AG09319 (cell line): ENCODE measurements at places on chromosomes 6 and 20.

DNA sequence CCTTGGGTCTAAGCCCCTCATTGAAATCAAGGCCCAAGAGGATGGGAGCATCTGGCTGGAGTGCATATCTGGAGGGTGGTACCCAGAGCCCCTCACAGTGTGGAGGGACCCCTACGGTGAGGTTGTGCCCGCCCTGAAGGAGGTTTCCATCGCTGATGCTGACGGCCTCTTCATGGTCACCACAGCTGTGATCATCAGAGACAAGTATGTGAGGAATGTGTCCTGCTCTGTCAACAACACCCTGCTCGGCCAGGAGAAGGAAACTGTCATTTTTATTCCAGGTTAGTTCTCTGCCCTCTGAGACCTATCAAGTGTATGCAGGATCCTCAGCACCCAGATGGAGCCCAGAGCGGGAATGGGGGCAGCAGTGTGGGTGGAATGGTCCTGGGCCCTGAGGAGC is 5.1 kb downstream of the BTN2A2 start:
- no peak for DNase-seq

DNA sequence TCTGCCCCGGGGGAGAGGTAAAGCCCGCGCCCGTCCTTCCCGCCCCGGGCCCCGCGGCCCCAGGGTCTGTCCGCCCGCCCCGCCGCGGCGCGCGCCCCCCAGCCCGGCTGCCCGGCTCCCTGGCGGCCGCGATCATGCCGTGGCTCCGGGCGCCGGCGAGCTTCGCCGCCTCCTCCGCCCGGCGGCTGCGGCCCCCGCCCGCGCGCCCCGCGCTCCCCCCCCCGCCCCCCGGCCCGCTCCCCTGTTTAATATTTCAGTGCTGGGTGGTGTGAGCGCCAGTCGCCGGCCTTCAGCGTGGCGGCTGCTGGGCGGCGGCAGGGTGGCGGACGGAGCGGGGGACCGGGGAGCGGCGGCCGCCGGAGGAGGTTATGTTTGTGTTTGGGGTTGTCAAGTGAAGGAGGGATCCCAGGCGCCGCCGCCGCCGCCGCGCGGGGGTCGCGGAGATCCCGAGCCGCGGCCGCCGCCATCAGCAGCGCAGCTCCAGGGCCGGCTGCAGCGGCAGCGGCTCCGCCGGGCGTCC is at the start of gene HIVEP1:
HIVEP1 (plus strand) TSS at position 275 of the 520 bp plus-strand sequence. CDS start 3,317 bp downstream, outside the sequence.
- DNase-seq, result no peak

- peak; percentile 88 for DNase-seq
Measured at GRCh38 chr6:108947114-108947854, 99.1 kb downstream of the ARMC2 start.

DNA sequence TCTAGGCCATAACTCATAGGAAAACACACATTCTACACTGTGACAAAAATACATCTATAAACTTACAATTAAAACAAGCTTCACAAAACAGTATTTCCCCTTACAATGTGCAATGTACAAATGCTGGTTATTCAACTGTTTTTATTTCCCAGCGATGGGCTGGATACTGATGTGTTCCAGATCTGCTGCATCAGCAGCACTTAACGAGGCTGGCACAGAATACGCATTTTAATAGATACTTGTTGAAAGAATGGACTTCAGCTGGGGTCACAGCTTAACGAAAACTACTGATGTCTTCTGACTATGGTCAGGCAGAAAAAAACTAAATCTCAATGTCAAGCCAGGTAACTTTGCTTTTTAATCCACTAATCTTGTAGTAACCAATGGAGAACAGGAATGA is 70.9 kb downstream of the B4GALT5 start:
- no peak for DNase-seq

DNA sequence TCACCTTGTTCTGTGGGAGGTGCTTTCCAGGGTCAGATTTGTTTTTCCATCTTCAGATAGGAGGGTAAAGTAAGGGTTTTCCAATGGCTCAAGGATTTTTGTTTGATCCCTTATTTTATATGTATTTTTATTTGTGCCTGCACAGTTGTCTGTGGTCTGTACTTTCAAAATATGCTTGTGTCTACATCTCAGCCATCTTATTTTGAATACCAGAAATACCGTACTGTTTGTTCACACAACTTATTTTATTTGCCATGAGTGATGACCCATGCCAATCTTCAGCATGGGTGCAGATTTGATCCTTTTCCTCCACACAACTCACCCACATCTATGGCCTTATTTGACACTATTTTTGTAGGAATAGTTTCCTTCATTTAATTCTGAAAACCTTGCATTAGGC is 72.2 kb upstream of the PTCHD4 start:
- no peak for DNase-seq

DNA sequence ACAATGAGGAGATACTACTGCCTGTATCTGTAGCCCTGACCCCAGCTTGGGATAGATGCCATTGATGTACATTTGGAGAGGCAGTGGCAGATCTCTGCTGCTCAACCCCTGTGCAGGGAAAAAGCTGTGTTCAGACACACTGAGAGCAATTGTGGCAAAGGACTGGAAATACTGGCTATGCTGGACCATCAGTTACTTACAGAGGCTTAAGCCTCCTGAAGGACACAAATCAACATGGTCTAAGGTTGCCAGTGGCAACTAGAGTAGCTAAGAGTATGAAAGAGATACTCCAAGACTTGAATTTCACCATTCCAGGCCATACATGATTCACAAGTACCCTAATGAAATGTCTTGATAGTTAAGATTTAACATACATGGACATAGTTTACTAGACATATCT is 32.4 kb upstream of the ENPP4 start:
- no peak for DNase-seq

GRCh38 chr20:17446171-17446570 is 85.0 kb downstream of the BFSP1 start:
- DNase-seq, result no peak

- no peak for DNase-seq
Measured at GRCh38 chr6:169866668-169867521, 115.5 kb downstream of the ERMARD start.

DNA sequence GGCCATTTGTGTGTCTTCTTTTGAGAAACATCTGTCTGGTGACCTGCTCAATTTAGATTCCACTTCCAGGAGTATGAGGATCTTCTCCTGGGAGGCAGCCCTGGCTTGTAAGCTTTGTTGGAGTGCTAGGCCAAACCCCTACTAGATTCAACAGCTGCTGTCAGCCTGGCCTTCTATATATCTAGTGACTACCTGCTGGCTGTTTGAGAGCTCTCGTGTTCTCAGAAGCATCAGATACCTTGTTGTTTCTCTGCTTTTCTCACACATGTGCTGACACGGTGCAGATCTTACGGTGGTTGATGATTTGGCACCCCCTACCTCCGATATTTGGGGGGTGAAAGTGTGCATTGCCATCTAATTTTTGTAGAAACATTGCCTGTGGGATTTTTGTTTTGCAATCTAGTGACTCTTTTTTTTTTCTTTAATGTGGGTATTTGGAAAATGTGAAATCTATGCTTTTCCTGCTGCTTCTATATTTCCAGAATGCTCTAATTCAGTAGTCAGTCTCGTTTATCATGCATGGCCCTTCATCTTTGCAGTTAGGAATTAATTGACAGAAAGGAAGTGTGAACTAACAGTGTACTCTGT is 4.7 kb downstream of the CCN2 start:
- DNase-seq, result no peak

- DNase-seq, result no peak
Measured at GRCh38 chr6:138400326-138400725, 3.7 kb upstream of the HEBP2 start.

DNA sequence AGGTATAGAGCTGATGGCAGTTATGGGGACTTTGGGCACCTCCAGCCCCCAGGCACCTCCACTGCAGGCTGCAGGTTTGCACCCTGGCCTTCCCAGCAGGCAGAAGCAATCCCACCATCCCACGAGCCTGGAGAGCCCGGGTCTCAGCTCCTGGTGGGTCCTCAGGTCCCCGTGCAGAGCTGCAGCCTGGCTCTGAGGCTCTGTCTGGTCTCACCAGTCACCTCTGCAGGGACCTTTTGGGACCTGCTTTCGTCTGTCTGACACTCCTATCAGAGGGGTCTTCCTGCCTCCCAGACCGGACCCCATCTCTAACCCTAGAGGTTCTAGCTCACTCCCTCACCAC is 41.9 kb downstream of the FGD2 start:
- DNase-seq, result no peak

DNA sequence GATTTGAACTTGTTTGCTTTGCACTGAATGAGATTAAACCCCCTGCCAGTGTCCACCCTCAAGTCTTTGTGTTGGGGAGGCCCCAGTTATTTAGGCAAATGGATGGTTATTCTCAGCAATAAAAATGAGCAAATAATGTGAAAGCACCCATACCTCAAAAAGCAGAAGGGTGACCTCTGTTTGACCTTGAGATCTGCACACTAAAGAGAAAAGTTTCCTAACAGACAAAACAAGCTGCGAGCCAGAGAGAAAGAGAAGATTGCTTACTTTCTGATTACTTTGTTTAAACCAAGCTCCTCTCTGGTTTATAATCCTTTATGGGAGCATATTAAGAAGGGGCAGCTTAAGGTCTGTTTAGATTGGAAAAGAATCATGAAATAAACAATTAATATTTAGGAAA is 30.4 kb upstream of the TRERF1 start:
- no peak for DNase-seq

DNA sequence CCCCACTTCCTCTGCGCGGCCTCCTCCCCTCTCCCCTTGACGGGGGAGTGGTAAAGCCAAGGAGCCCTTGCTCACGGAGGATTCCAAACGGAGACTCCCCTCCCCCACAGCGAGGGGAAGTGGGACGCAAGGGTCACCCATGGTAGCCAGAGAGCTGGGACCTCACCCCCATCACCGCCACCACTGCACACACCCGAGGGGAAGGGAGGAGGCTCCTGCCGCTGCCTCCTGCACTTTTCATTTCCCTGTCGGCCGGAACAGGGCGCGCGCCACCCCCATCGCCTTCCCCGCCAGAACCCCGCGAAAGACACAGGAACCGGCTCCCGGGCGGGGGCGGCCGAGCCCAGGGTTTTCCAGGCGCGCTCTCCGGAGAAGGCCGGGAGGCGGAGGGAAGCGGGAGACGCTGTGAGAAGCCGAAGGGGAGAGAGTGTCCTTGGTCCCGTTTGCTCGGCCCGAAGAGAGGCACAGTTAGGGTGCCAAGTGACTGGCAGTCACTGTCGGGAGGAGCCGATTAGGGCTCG is 789 bp downstream of the CCND3 start:
- DNase-seq, result no peak

DNA sequence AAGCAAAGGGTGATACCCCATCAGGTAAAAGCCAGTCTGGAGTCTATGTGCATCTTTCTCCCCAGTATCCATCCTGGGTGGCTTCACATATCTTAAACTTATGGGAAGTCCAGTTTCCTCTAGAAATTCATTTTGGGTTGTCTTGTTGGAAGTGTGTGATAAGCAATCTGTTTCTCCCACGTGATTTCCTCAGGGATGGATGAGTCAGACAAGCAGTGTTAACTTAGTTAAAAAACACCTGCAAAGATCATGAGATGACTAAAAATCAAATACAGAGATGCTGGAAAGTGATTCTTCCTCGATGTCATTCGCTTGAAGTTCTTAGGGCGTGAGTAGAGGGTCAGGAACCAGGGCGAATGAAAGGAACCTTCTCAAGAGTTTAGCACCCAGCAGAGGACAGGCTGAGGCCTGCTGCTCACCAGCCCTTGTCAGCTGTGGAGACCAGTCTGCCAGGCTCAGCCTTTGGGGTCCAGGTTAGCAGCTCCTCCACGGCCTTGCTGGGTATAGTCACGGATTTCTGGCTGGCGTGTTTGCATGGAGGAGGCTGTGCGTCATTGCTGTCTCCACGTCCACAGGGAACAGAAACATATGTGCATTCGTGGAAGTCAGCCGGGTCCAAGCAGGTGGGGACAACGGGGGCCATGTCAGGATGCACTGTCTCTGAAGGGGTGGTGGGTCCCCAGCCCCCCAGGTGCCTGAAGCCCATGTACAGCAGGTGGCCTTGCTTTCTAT is 2.8 kb upstream of the PNPLA1 start:
- DNase-seq, result no peak

- no peak for DNase-seq
Measured at GRCh38 chr6:129264480-129265045, 381.6 kb downstream of the LAMA2 start.

- no peak for DNase-seq
Measured at GRCh38 chr6:149267072-149267471, 50.4 kb upstream of the TAB2 start.

DNA sequence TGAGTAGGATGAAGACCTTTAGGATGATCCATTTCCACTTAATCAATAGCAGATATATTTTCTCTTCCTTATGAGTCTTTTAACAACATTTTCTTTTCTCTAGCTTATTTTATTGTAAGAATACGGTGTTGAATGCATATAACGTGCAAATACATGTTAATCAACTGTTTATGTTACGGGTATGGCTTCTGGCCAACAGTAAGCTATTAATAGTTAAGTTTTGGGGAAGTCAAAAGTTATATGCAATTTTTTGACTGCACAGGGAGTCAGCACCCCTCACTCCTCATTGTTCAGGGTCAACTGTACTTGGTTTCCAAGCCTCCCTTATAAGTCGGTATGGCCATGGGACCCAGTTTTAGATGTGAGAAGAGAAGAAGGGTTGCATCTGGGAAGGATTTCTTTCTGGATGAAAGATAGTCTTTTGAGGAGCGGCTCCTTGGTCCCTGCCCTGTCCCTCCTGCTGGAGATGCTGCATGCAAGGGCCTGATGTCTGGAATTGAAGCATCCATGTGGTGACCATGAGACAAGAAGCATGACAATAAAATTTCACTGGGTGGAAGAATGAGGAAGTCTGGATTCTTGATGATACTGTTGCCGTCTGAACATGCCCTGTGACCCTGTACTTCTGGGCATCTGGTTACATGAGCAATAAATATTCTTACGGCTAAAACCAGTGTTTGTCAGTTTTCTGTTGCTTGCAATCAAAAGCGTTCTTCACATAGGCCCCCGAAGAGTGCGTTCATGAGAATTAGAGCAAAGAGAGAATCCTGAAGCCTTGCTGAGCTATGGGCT is 194.7 kb upstream of the PMEPA1 start:
- no peak for DNase-seq

DNA sequence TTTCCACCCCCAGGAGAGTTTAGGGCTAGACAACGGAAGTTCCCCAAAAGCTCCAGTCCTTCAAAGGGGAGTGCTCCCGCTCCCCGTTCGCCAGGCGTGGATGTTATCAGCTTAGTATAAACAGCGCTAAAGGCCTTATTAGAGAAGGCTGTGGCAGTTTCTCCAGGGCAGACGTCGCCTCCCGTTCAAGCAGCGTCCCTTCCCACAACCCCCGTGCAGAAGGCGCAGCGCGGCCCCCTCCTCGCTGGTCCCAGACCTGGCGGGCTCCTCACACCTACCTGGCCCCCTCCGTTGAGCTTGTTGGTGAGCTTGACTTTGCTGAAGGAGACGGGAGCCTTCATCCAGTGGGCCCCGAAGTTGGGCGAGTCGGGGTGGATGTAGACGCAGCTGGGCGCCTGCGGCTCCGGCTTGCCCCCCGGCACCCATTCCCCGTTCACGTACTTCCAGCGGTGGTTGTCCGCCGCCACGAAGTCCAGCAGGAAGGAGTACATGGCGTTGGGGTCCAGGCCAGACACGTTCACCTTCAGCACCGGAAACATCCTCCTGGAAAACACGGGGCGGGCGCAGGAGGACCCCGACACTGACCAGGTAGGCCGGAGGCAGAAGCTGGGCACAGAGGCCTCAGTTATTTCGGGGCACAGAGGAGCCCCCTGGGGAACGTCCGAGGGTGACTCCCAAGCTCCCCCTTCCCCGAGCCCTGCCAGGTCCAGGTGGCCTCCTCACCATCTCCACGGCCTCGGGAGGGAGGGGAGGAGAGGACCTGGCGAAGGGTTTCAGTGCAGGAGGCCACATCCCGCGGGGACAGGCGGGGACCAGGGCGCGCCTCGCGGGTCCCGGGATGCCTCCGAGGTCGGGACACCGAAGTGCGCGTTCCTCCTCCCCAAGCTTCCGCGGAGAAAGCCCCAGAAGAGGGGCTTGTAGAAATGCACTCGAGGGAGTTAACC is 1.1 kb downstream of the TBXT start:
- DNase-seq, result no peak

- DNase-seq, result no peak
Measured at GRCh38 chr6:35470663-35471120, 2.5 kb downstream of the RPL10A start.
